Right ventricle myocardium superior (tissue), 1 donor: ENCODE measurements at places on chromosomes 1 and 21.
A peak's percentile ranks its signal among the peaks of the same experiment; 100 is the strongest.

DNA sequence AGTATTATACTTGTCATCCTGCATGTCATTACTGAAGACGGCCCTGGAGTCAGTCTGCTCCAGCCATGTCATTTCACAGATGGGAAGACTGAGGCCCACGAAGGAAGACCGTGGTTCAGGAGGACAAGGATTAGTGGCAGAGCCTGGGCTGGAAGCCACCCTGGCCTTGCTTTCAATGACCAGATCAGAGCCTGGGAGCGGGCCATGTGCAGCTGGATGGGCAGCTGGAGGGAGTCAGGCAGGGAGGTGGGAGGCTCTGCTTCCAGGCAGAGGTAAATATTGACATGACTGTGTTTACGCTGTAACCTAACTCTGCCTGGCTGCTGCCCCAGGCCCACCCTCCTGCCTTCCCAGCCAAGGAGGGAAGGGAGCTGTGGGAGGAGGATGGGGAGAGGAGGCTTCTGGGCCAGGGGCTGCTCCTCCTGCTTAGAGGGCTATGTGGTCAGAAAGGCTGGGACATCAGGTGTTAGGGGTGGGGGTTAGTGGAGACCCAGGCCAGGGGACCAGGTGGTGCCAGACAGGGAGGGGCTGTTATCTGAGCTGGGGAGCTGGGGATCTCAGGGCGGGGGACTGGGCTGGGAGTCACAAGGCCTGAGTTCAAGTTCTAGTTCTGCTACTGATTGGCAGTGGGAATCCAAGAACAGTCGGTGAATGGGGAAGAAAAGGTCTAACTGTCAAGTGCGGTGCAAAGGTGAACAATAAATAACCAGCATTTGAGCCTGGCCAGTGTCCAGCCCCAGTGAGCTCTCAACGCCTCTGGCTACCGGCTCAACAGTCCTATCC is 48.5 kb upstream of the ECE1 start:
- DNase-seq = peak; percentile 87

DNA sequence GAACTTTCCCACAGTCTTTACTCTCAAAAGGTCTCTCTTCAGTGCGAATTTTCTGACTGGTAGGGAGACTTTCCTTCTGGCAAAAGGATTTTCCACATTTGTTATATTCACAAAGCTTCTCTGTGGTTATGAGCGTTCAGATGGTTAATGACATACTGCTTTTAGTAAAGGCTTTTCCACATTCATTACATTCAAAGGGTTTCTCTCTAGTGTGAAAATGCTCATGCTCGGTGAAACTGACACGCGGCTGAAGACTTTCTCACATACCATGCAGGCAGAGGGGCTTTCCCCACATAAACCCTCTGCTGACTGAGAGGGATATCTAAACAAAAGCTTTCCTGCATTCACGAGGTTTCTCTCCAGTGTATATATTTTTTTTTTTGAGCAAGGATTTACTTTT is 9.9 kb upstream of the KLF18 start:
- DNase-seq = no peak

DNA sequence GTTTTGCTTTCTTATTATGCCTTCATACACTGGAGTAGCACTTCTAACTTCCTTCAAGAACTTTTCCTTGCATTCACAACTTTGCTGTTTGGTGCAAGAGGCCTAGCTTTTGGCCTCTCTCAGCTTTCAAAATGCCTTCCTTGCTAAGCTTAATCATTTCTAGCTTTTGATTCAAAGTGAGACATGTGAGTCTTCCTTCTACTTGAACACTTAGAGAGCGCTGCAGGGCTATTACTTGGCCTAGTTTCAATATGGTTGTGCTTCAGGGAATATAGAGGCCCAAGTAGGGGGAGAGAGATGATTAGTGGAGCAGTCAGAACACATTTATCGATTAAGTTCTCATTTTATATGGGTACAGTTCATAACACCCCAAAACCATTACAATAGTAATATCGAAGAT is 12.4 kb downstream of the ANGEL2 start:
- DNase-seq = no peak

DNA sequence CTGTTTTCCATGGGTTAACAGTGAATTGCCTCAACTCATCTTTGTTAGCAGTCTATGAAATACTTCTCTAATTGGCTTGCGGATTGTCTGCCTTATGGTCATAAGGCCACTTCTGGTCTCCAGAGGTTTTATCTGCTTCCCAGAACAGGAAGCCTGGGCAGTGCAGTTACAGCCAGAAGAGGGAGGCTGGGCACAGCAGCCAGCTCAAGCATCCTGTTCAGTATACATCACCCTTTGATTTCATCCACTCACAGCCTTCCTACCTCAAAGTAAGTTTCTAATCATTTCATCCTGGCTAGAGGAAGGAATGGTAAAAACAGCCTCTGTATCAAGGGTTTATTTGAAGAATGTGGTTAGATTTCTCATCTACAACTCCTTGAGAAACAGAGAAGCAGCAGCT is 311.5 kb upstream of the DEPDC1 start:
- DNase-seq = no peak

GRCh38 chr1:241857131-241857530 is 9.1 kb downstream of the EXO1 start:
- no peak for DNase-seq

DNA sequence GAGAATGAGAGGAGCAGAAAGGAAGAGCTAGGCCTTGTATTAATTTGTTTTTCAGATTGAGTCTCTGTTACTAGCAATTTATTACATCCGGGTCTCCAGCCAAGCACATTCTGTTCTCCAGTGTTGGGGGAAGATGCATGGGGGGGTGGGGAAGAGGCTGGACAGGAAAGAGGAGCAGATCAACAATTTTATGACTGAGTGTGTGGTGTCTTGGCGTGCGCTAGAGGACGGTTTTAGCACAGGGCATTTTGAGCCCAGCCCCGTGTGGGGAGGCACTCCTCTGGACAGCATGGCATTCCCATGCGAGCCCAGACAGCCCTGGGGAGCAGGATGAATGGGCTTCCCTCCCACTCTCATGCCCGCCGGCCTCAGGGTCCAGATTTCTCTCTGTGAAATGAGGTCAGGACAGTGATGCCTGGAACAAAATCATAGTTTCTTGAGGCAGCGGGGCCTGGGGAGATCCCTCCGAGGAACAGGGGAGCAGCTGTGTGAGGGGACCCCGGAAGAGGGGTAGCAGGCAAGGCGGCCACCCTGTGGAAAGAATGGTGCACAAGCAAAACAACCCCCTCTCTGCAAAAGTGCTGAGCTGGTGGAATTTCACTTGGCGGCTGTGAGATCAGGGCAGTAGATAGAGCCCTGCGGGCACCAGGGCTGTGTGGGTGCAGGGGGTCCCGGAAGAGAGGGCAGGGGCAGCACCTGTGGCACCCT is 16.3 kb downstream of the SOX13 start:
- no peak for DNase-seq

- no peak for DNase-seq
Measured at GRCh38 chr1:244705261-244706234, 52.6 kb downstream of the DESI2 start.

- no peak for DNase-seq
Measured at GRCh38 chr1:36115931-36116330, 9.1 kb downstream of the COL8A2 start.

DNA sequence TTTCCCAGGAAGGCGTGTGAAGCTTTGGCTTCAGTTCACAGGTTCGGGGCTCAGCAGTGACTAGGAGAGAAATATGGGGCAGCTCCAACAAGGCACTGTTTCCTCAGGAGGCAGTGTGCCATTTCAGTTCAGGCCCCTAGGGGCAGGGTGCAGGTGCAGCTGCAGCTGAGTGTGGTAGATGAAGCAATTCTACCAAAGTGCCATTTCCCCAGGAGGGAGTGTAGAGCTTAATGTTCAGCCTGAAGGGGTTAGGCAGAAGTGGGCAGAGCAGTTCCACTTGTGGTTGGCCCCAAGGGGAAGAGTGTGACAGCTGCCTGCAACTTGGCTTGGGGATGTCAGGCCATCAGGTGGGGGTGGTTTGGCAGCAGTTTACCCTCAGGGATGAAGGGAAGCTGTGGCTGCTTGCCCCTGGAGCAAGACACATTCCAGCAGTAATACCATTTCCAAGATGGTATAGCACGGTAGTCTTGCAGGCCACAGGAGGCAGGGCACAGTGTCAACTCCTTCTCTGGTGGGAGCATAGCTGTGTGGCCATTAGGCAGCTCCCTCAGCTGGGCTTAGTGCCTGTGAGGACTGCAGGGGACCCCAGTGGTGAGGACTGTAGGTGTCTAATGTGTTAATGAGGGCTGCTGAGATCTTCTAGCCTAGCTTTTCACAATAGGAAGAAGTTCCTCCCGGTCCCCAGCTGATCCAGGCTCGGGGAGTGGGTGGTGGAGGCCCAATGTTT is 34.7 kb downstream of the RGSL1 start:
- no peak for DNase-seq

DNA sequence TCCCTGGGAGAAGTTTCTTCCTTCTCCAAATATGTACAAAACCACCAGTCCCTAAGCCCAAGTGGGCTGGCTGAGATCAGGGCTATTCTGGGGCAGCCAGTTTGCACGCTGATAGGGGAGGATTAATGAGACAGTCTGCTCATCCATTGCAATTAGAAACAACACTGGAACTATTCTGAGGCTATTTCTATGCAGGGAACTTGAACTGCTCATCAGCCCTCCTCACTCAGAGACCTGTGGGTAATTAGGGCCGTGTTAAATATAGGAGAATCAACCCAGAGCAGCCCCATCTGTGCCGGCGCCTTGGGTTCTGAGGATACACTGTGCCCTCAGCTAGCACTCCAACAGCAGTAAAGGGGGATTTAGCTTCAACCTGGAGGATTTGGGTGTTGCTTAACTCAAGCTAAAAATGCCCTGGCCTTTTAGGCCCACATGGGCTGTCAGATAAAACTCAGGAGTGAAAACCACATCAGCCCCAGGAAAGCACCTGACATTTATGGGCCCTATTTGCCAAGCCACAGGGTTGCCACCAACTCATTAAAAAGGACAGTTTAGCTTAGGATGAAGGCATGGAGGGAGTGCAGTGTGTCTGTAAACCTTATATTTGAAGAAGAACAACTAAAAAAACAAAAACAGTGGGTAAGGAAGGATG is 53.9 kb downstream of the DUSP10 start:
- DNase-seq = no peak

DNA sequence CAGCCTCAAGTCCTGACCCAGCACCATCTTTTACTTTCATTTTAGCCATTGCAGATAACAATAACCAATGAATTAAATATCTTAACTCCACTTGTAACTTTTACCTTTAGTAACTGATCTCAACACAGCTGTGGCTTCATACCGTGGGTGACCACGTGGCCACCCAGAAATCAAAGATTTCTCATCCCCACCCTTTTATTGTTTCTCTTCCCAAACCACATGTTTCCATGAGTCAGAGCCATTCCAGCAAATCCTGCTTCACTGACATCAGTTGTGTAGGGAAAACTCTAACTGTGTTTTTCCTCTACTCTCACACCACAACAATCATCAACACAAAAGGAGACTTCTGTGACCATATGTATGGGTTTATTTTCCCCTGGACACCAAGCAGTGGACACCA is 25.1 kb upstream of the BRDT start:
- no peak for DNase-seq

GRCh38 chr1:178910023-178910422 is 39.1 kb upstream of the ANGPTL1 start:
- no peak for DNase-seq

- DNase-seq = no peak
Measured at GRCh38 chr1:32816676-32817158, 441 bp downstream of the YARS1 start.

DNA sequence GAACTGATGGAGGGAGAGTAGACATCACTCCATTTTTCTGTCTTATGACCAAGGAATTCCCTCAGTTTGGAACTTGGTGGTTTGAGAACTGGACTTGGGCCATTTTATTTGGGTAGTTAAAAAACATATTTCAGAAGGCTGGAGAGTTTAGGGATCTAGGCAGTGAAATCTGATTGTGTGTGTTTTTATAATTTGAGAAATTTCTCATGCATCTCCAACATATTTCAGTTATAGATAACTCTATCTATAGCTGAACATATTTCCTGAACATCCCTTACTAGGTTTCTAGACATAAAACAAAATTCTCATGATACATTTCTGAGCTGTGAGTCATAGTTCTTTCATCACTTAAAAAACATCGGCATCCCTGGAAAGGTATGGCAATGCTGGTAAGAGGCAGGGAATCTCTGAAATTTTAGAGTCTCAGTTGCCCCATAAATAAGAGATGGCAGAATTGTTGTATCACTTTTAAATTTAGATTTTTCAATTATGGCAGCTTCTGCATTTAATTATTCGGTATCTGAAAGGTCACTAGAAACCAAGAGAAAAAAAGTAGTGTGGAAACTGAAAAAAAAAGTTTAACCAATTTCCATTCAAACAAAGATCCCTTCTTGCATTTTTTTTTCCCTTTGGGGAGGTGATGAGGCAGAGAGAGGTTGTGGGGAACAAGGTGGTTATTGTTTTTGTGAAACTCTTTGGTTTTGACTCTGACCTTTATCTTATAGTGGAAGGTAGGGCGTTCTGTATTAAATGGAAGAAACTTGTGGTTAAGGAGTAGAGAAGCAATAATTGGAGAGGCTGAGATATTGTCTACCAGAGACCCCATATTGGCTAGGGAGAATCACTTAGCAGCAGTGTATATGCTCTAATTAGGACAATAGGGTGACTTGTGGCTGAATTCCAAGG is 102.9 kb downstream of the FASLG start:
- DNase-seq = no peak

DNA sequence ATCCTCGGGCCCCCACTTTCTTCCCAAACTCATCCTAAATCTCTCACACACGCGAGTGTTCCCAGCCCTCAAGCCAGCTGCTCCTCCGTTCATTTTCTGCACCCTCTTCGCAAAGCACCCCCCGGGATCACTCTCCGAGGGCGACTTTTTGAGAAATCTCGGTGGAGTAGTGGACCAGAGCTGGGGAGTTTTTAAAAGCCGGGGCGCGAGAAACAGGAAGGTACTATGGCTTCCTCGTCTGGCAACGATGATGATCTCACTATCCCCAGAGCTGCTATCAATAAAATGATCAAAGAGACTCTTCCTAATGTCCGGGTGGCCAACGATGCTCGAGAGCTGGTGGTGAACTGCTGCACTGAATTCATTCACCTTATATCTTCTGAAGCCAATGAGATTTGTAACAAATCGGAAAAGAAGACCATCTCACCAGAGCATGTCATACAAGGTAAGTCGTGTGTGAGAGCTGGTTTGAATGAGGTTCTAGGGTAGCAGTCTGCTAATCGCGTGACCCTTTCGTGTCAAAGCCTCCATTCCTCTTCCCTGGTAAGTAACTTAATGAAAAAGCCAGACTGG is 800 bp downstream of the DR1 start:
- no peak for DNase-seq

- DNase-seq = no peak
Measured at GRCh38 chr1:167578939-167579521, 25.5 kb upstream of the CREG1 start.

GRCh38 chr1:225480825-225481434 is 53.1 kb upstream of the LBR start:
- DNase-seq = no peak

DNA sequence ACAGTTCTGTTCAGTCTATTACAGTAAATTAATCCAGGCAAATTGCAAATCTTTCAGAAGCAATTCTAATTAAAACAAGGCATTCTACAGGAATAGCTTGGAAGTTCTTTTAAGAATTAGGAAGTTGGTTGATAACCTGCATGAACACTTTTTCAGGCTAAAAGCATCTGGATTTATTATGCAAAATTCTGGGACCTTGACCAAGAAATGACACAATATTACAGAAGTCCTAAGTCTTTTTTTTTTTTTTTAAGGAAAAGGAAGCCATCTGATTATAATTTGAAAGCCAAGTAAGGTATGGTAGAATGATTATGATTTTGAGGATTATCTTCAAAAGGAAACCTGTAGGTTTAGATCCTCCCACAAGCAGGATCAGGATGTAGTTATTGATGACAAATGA is 74.7 kb upstream of the KCNK2 start:
- DNase-seq = no peak

- DNase-seq = peak; percentile 61
Measured at GRCh38 chr1:8660411-8660828, 157.0 kb downstream of the RERE start.
